ENCODE measurements at places on chromosomes 7 and 10.

- no peaks in the 10 kb centered on the region for H3K4me1 ChIP-seq
- no peaks in the 10 kb centered on the region for H3K27me3 ChIP-seq
- DNase-seq = no peak
- no peak overlapping the region for H3K27ac ChIP-seq
These were observed 56.4 kb upstream of the PMPCB start for GRCh38 chr7:103240806-103241205.

GRCh38 chr10:13632884-13633440 is 46.2 kb downstream of the PRPF18 start:
- H3K4me1 ChIP-seq = peaks cover 8% of the 10 kb centered on the region
- peaks cover 75% of the 10 kb centered on the region for H3K36me3 ChIP-seq
- DNase-seq = no peak
- no peak overlapping the region for H3K4me3 ChIP-seq

DNA sequence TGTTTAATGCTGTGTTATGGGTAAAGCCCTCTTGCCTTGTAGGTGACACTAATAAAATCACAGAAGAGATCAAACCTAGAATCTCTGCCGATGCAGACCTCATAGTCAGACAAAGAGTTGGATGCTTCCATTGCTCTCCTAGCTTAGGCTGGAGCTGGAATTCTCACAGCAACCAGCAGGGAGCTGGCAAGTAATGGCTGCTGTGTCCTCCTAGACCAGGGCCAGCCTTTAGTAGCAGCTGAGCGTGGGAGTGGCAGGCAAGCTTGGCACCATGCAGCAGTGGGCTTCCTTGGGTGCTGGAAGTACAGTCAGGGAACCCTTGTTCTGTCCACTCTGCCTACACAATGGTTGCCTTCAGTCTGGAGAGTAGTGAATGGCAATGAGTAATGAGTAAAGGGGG is 598.3 kb upstream of the GALNT17 start:
- H3K27me3 ChIP-seq = no peaks in the 10 kb centered on the region
- H3K36me3 ChIP-seq = peaks cover 26% of the 10 kb centered on the region
- no peak for DNase-seq

- H3K4me1 ChIP-seq = peaks cover 8% of the 10 kb centered on the region
- no peak for DNase-seq
- no peak overlapping the region for H3K4me3 ChIP-seq
- no peak overlapping the region for H3K27ac ChIP-seq
These were observed 137.5 kb upstream of the FZD1 start for GRCh38 chr7:91126762-91127161.

DNA sequence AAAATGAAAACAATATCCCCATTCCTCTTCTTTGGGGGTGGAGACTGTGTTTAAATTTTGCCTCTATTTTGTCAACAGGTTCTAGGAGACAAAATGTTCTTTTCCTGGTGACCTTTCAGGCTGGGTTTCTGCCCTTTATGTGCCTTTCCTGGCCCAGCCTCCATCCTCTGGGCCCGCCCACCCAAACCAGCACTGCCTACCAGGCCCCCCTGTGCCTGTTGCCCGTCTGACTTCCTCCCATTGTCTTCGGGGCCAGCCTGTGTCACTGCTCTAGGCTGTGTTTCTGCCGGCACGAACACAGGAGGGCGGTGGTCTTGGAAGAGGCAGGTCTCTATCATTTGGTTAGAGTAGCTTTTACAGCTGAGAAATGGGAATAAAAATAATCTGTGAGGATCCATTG is 13.9 kb downstream of the TSPAN14 start:
- peaks cover 61% of the 10 kb centered on the region for H3K4me1 ChIP-seq
- no peak for DNase-seq
- H3K27ac ChIP-seq = no peak overlapping the region
- peaks cover 12% of the 10 kb centered on the region for H3K36me3 ChIP-seq

DNA sequence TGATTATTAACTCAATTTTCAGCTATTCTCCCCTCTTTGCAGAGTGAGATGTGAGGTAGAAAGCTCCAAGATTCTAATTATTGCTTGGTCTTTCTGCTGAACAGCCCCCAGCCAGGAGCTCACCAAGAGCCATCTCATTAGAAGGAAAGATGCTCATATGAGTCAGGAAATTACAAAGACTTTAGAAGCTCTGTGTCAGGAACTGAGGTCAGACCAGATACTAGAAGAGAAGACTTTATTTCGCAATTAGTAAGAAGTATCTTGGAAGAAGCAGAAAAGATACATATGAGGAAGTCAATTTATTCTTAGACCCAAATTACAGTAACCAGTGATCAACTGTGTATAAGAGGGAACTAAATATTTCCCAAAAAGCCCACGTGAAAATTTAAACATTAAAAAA is 626.9 kb downstream of the ZWINT start:
- H3K4me3 ChIP-seq = no peak overlapping the region
- no peak overlapping the region for H3K27ac ChIP-seq
- no peaks in the 10 kb centered on the region for H3K36me3 ChIP-seq

- peaks cover 5% of the 10 kb centered on the region for H3K4me1 ChIP-seq
- no peak overlapping the region for H3K27ac ChIP-seq
- H3K4me3 ChIP-seq = no peak overlapping the region
- H3K36me3 ChIP-seq = peaks cover 16% of the 10 kb centered on the region
- H3K27me3 ChIP-seq = no peaks in the 10 kb centered on the region
- DNase-seq = no peak
These were observed 36.7 kb downstream of the MPLKIP start for GRCh38 chr7:40097728-40098127.

DNA sequence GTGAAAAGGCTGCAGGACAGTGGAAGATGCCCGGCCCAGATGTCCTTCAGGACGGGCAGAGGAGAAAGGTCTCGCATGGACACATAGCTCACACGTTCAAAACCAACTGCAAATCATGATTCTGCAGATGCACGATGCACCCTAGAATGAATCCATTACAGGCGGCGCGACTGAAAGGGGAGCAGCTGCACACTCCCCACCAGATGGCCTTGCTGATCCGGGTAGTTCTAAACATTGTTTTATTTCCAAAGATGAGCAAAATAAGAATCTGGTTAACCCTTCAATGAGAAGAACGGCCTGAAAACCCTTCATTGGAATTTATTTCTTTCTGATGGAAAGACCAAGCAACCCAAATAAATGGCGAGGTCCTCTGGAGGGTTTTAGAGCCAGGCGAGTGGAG is 33.8 kb downstream of the CHST15 start:
- no peaks in the 10 kb centered on the region for H3K36me3 ChIP-seq
- no peak for DNase-seq
- H3K4me1 ChIP-seq = peaks cover 32% of the 10 kb centered on the region
- no peak overlapping the region for H3K4me3 ChIP-seq
- no peaks in the 10 kb centered on the region for H3K27me3 ChIP-seq
- H3K27ac ChIP-seq = no peak overlapping the region

- DNase-seq = no peak
- H3K4me3 ChIP-seq = no peak overlapping the region
- peaks cover 12% of the 10 kb centered on the region for H3K4me1 ChIP-seq
- H3K36me3 ChIP-seq = no peaks in the 10 kb centered on the region
- no peaks in the 10 kb centered on the region for H3K27me3 ChIP-seq
- no peak overlapping the region for H3K27ac ChIP-seq
These were observed 58.7 kb downstream of the DNAJC1 start for GRCh38 chr10:21944727-21945386.

DNA sequence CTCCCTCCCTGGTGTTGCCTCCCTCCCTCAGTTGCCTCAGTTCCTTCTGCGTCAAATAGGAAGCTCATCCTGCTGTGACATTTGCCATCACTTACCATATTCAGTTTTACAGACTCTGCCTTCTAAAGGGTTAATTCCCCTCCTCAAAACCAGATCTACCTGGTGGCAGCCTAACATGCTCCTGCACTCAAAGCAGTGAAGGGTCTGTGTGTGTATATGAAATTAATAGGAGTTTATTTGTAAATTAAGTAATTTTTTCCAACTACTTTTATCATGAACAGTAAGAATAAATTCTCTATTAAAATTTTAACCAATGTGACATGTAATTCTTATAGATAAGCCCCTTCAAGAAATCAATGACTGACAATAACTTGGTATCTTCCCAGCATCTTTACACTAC is 158.6 kb upstream of the INSYN2A start:
- DNase-seq = no peak
- H3K36me3 ChIP-seq = no peaks in the 10 kb centered on the region
- H3K4me1 ChIP-seq = peaks cover 2% of the 10 kb centered on the region
- H3K4me3 ChIP-seq = no peak overlapping the region
- no peak overlapping the region for H3K27ac ChIP-seq
- no peaks in the 10 kb centered on the region for H3K27me3 ChIP-seq

DNA sequence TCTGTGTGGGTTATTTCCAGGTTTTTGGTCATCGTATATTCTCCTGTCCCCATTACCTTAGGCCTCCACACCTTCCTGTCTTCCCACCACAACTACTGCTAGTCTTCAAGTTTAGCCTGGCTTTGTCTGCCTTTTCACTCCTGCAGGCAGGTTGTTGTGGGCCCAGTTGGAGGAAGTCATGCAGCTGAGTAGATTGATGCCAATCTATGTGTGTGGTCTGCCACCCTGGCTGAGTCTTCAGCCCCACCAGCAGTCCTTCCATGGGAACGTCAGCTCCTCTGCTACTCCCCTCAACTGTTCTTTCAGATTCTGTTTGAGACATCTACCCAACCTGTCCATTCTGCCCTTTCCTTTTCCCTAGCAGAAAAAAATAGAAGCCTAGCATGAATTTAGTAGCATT is 6.3 kb downstream of the RINT1 start:
- no peak for DNase-seq
- no peak overlapping the region for H3K4me3 ChIP-seq
- H3K27me3 ChIP-seq = no peaks in the 10 kb centered on the region
- peaks cover 22% of the 10 kb centered on the region for H3K36me3 ChIP-seq
- peaks cover 21% of the 10 kb centered on the region for H3K4me1 ChIP-seq
- no peak overlapping the region for H3K27ac ChIP-seq

- H3K4me1 ChIP-seq = peaks cover 11% of the 10 kb centered on the region
- H3K36me3 ChIP-seq = peaks cover 48% of the 10 kb centered on the region
- H3K4me3 ChIP-seq = no peak overlapping the region
- H3K27me3 ChIP-seq = no peaks in the 10 kb centered on the region
These were observed 88.3 kb downstream of the SLC25A13 start for GRCh38 chr7:96233528-96234154.

Data from stimulated activated naive B cell treated with anti-CD40 and anti-IgM and Interleukin-4, amounts not matched to agents 10 μg/mL and 1 μg/mL and 100 μg/mL, for 72 hours (primary cell).